ENCODE measurements at places on chromosomes 5 and 9.

DNA sequence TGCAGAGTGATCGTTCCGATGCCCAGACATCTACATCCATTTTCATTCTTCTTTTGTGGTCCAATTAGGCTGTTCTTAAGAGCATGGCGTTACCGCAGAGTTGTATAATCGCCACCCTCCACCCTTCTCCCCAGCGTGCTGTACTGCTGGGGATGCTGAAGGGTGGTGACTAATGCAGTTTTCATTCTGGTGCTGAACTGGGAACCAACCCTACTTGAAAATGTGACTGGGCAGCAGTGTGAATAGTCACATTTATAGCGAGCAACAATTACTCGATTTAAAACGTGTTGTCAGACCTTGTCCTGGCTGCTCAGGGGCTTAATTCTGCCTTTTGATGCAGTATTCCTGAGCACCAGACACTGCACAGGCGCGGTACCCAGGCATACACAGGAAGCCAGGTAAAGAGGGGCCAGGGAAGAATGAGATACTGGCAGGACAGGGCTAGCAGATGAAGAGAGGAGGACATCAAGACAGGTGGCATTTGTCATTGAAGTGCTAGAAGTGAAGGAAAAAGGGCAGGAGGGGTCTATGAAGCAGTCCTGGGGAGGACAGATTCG, 719 bp upstream of the ISCA1 start:
- peak; percentile 31 for DNase-seq

- no peak for DNase-seq
These were observed 24.3 kb downstream of the PLPP1 start for GRCh38 chr5:55510523-55510880.

GRCh38 chr9:20570756-20571155, 51.5 kb downstream of the MLLT3 start:
- DNase-seq, result no peak

GRCh38 chr5:75608870-75609269, 2.4 kb upstream of the ANKDD1B start:
- DNase-seq, result no peak

GRCh38 chr9:76359766-76360165, 34.5 kb downstream of the RFK start:
- DNase-seq, result no peak

GRCh38 chr9:1726993-1727759, 288.0 kb upstream of the SMARCA2 start:
- peak; percentile 20 for DNase-seq

DNA sequence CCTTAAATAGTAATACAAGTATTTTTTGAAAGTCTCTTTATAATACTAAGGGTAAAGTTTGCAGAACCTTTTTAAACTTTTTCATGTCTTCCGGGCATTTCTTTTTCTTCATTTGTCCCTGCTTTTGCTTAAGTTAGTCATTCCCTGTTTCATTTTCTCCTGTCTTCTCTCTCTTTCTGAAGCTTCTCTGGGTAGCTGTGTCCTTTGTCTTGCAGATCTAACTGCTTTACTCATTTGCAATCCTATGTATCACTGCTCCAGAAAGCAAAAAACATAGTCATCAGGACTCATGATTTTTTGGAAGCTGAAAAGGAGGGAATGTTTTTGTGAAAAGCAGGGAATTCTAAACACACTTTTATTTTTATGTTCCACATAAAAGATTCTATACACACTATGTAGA, 301.7 kb downstream of the MRPS30 start:
- DNase-seq, result no peak

- no peak for DNase-seq
These were observed 58.2 kb downstream of the FGF18 start for GRCh38 chr5:171477666-171478065.

DNA sequence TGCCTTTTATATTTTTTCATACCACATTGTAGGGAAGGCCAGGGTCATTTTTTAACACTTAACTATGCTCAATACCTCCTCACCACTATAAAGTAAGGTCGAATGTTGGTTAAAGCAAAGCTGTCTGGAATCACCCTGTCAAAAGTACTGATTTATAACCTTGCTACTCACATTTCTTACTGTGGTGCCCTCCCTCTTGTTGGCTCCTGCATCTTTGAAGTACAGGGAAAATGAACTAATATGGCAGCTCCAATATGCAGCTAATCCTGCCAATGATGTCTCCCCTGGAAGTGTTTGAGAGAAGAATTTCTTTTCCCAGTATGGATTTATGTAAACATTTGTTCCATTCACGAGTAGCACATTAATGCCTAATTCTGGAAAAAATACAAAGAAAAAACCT, 108.4 kb upstream of the RPS23 start:
- DNase-seq, result no peak

GRCh38 chr9:89701221-89701798, 96.5 kb downstream of the GADD45G start:
- no peak for DNase-seq

DNA sequence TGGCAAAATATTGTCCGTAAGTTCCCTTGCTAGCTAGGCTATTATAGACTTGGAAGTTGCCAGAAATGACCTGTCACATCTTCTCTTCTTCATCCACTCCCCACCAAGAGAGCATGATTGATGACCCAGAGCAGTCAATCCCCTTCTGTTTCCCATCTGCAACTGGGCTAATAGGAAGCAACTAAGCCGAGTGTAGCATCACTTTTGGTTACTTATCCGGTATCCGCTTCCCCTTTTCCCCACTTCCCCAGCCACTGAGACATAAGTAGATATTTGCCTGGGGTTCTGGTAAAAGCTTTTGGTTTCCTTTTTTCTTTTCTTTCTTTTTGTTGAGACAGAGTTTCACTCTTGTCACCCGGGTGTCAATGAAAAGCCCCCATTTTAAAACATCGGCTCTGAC, 29.4 kb upstream of the LIFR start:
- DNase-seq, result no peak

GRCh38 chr9:26524267-26524666, 368.3 kb downstream of the CAAP1 start:
- no peak for DNase-seq

GRCh38 chr5:5979761-5980537, 398.4 kb downstream of the MED10 start:
- peak; percentile 37 for DNase-seq

DNA sequence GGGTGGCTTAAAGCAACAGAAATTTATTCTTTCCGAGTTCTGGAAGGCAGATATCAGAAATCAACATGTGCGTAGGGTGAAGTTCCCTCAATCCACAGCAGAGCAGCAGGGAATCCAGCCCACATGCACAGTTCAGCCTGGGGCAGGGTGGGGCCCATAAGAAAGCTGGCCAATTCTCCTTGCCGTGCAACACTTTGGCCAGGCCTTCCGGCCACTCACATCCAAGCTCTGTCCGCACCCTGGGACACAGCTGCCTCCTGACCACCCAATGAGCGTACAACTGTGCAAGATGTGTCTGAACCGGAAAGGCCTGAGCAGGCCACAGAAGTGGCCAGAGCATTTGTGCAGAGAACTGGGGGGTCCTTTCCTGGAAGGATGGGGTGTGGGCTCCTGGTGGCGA, 274.9 kb downstream of the GADD45G start:
- no peak for DNase-seq

- no peak for DNase-seq
These were observed 260.4 kb downstream of the GABRB2 start for GRCh38 chr5:161286066-161286655.

- peak; percentile 9 for DNase-seq
These were observed 174.5 kb upstream of the SLC12A2 start for GRCh38 chr5:127909066-127909465.

DNA sequence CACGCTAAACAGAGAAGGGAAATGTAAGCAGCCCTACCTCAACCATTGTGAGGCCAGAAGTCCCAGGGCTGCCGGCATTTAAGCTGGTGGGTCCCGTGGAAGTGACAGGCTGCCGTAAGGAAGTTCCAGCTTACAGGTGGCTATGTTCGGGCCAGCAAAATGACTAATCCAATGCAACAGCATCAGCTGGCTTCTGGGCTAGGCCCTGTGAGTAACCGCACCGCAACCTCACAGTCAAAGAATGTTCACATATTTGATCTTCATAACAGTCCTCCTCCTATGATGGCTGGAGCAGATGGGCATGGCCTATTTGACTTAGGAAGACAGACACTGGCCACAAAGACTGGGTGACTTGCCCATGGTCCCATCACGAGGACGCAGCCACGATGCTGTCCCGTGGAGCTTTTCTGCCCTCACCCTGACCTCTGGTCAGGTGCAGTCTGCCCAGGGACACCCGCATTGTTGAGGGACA, 88.2 kb downstream of the LIFR start:
- no peak for DNase-seq

DNA sequence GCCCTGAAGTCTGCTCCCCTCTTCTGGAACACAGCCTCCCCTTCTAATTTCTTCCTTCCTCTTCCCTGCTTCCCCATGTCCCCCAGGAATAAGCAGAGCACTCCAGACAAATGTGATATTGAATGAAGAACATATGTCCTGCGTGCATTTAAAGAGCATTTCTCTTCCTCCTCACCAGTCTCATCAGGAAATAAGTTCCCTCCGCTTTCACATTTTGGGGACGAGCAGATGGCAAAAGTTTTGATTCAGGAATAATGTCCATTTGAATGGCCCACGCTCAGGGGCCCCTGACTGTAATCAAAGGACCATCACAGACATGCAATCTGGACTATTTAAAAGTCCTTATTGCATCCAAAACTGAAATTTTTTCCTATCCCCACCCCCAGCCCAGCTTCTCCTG, 316.1 kb downstream of the CDK5RAP2 start:
- DNase-seq, result no peak

- no peak for DNase-seq
These were observed 6.0 kb downstream of the MRPS2 start for GRCh38 chr9:135506327-135507103.

GRCh38 chr9:134206311-134207300, 42.2 kb upstream of the RNU6ATAC start:
- DNase-seq, result no peak

- DNase-seq, result no peak
These were observed 162.9 kb upstream of the WWC1 start for GRCh38 chr5:168128557-168128956.

DNA sequence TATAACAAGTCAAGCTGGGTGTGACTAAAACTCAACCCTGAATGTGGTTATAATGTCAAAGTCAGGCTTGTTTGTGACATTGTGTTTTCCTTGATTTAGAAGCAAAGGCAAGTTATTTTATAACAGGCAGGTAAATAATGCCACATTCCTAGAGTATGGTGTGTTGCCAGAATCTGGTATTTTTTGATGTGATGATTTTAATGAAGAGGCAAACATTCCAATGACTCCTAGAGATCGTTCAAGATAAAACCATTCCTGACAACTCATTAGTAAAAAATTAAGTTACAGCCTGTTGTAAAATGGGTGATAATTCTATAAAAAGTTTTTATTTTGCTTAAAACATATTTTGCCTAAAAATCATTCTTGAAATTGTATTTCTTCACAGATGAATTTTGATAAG, 60.0 kb downstream of the RAB14 start:
- DNase-seq, result no peak

GRCh38 chr5:72474046-72474500, 33.1 kb downstream of the ZNF366 start:
- no peak for DNase-seq

GRCh38 chr5:98784411-98784810, 10.9 kb downstream of the RGMB start:
- no peak for DNase-seq

GRCh38 chr9:127930231-127931091, at the start of gene PIP5KL1:
Gene PIP5KL1 (minus strand): TSS chr9:127930777. CDS start chr9:127930752, 25 bp downstream.
- peak; percentile 80 for DNase-seq

DNA sequence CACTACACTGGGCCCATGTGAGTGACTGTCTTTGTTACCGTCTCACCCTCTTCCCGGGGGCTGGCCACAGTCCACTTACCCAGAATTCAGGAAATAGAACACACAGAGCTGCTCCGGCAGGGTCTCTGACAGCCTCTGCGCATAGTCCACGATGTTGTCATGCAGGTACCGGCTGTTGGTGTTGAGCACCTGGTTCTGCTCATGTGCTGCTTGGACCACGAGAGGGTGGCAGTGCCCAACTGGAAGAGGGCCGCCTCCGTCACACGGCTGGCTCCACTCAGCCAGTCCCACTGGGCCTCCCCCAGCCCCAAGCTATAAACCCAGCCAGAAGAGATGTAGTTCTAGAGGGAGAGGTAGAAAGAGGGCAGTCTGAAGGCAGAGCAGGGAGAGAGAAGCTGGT, 2.7 kb downstream of the PHYKPL start:
- no peak for DNase-seq

GRCh38 chr5:148070621-148071020, 6.8 kb downstream of the SPINK5 start:
- no peak for DNase-seq

GRCh38 chr9:127514468-127514867, 63.2 kb downstream of the LRSAM1 start:
- no peak for DNase-seq

GRCh38 chr5:164097749-164098148, 592.3 kb downstream of the MAT2B start:
- DNase-seq, result no peak

DNA sequence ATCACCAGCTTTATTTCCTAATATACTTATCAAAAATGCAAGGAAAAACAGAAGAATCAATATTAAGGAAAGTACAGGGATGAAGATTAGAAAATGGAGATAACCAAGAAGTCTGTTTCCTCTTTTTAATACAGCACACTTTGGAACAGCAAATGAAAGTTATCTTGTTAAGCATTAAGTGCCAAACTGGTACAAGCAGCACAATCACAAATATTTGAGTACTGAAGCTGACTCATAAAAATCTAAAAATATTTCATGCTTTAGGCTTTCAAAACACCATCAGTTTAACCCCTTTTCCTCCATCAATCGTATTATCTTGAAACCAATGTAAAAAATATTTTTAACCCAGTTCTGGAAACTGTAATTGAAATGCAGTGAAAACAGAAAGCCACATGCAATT, 2.7 kb downstream of the FBXW11 start:
- DNase-seq, result no peak

DNA sequence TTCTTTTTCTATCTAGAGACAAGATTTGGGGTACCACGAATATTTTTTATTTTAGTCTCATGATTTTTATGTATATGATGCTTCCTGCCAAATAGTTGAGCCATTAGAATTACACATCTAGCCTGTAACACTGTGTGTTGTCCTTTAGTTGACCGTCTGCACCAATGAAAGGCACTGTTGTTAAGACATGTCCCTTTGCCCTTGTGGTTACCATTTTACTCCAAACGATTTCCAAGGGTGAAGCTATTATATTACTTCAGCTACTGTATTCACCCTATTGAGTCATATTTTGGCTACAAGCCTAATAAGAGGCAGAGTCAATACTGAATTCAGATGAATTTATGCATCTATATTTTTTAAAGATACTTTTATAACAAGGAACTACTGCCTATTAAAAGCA, 207.6 kb downstream of the CETN3 start:
- no peak for DNase-seq

- DNase-seq, result no peak
These were observed 19.1 kb upstream of the NEK6 start for GRCh38 chr9:124238546-124239140.

DNA sequence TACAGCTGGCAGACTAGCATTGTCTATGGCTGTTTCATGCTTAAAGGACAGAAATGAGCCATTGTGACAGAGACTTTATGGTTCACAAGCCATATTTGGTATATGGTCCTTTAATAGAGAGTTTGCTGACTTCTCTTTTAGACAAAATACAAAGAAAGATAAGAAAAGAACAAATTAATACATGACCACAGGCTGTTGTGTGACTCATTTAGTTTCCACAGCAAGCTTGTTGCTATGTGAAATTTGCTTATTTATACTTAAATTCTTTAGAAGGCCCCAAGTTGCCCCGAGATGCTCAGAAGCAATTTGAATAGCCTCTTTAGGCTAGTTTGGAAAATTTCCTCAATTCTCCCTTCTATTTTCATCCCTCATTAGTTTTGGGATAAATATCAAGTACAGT, 315.3 kb upstream of the RPS23 start:
- DNase-seq, result no peak

GRCh38 chr5:119288379-119289033, 67.3 kb upstream of the TNFAIP8 start:
- DNase-seq, result no peak

- no peak for DNase-seq
These were observed 195.2 kb downstream of the PTTG1 start for GRCh38 chr5:160616712-160617497.

Data from NCI-H526 (cell line).